ENCODE measurements at places on chromosomes 2 and 18.

- no peak for DNase-seq
Measured at GRCh38 chr2:84435345-84436025, 23.6 kb downstream of the SUCLG1 start.

- DNase-seq, result no peak
Measured at GRCh38 chr2:148614014-148614321, 30.6 kb upstream of the EPC2 start.

GRCh38 chr2:183359867-183360266, 235.6 kb downstream of the NUP35 start:
- no peak for DNase-seq

- DNase-seq, result no peak
Measured at GRCh38 chr18:77107292-77107691, 25.3 kb downstream of the MBP start.

DNA sequence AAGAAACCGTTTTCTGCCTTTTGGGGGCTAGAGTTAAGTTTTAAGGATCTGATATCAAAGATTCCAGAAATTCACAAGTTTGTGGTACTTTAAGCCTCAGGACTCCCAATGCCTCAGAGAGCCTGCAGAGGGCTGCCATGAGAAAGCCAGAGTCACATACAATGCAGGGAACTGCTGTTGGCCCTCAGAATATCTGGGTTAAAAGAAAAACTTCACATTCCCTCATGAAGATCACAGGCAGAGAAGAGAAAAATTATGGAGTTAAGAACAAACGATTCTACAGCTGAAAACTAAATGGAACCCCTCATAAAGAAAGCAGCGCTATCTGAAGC, 39.5 kb downstream of the HDAC4 start:
- no peak for DNase-seq

- no peak for DNase-seq
Measured at GRCh38 chr2:705971-706511, 28.8 kb upstream of the TMEM18 start.

DNA sequence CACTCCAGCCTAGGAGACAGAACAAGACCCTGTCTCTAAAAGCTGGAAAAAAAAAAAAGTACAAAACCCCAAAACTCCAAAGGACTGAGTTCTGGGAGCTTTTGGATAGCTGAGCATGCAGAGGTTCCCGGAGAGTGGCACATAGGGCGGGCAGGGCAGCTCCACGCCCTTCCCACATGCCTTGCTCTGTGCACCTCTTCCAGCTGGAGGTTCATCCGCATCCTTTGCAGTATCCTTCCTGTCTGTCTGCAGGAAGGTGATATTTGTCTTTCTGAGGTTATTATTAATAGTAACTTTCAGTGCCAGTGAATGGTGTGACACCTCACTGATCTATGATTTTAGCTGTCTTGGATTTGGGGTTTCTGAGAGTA, 70.2 kb downstream of the INPP4A start:
- no peak for DNase-seq

DNA sequence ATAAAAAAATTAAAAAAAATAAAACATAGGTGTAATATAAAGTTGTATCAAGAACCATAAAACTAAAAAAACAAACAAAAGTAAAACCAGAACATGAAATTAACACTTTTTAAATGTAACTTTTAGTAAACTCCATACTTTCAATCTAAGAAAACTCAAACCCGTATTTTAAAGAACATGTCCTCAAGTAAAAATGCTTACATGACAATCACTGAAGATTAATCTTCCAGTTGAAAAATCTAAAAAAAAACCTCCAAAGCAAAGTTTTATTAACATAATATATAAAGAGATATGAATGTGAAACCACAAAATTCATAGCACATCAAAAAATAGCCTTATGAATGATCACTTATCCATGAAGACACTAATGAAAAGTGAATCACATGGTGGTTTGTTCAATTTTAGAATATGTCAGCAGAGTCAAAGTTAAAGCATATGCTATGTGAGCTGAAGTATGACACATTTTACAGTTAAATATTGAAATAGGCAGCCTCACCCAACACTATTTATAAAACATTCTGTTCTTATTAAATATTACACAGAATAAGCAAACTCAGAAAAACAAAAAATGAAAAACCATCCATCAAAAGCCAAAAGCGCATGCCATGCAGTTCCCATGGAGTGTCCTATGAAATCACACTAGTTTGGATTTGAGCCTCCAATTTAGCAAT, 23.1 kb upstream of the CHAC2 start:
- no peak for DNase-seq

DNA sequence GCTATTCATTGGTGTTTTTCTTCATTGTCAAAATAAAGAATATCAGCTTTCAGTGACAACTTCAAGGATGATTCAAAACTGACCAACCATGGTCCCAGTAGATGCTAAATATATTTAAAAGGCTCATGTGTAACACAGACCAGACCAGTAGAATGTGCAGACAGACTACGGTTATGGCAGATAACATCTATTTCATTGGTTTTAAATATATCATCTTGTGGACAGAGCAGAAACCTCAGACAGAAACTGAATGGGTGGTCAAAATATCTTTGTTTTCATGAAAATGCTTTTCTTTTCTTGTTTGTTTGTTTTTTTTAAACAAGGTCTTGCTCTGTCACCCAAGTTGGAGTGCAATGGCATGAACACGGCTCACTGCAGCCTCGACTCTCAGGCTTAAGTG, 107.4 kb upstream of the CREB1 start:
- no peak for DNase-seq

GRCh38 chr18:9792565-9793245, 84.6 kb downstream of the RAB31 start:
- no peak for DNase-seq

GRCh38 chr2:233440714-233441113, 86.4 kb downstream of the DGKD start:
- no peak for DNase-seq

- no peak for DNase-seq
Measured at GRCh38 chr2:23670245-23670592, 256.7 kb downstream of the ATAD2B start.

- DNase-seq, result no peak
Measured at GRCh38 chr2:216082117-216082711, 495 bp downstream of the TMEM169 start.

DNA sequence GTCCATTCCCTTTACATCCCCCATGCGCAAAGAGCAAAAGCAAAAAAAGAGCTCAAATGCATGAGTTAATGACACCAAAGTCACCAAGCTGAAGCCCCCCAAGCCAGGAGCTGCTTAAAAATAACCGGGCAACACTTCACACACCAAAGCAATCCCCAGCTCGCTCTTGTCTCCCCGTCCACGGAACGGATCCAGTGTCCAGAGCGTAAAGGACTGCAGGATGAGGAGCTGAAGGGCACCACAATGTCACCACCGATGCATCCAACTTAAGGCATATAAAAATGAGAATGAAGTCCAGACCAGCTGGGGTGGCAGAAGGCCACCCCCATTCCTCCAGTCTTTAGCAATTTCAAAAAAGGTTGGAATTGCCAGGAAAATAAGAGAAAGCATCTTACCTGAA, 8.7 kb downstream of the SMAD7 start:
- DNase-seq, result no peak

DNA sequence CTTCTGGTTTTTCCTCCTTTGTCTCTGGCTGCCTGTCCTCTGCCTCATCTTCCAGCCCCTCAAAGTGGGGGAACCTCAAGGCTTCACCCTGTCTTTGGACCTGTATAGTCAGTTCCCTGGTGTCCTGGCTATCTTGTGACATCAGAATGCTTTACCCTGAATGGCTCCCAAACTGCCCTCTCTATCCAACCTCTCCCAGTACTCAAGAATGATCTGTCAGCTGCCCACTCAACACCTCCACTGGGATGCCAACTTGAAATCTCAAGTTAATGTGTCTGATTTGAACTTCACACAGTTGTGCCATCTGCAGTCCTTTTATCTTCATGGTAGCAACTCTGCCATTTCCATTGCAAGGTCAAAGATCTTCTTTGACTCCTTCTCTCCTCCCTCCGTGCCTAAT, 43.8 kb downstream of the UBE2F start:
- DNase-seq, result no peak

DNA sequence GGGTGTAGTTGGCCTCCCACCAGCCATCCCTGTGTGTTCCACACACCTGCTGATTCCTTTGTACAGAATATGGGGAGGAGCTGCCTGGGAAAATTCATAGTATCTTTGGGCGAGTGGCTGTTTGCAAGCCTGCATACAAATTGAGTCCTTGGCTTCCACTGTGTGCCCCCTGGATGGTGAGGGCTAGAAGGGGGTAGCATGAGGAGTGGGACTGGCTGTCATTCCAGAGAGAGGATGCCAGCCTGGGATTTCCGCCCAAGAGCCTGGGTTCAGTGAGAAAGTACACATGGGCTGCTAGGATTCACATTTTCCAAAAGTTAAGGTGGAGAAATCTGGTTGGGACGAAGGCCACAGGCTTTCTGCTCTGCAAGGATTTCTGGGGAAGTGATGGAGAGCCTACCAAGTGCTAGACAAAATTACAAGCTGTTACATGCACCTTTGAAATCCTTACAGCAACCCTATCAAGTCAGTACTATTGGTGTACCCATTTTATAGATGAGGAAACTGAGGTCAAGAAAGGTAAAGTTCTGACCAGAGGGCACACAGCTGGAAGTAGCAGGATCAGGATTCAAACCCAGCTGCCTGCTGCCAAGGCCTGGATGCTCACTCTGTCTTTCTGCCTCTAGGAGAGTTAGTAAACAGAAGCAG, 606 bp upstream of the TOGARAM2 start:
- no peak for DNase-seq

DNA sequence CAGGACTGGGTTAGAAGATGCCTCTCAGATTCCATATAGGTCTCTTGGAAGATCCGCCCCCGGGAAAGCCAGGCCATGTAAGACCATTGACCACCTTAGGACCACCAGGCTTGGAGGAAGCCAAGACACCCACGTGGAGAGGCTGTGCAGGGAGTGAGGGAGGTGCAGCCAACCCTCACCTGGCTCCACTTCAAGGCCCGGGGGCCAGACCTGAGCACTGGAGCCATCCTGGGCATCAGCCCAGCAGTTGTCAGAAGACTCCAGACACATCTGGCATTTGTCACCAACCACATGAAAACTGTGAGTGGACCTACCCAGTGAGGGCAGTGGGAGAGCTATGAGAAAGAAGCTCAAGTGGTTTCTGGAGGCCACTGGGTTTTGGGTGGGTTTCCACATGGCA, 214.4 kb downstream of the MYT1L start:
- no peak for DNase-seq

DNA sequence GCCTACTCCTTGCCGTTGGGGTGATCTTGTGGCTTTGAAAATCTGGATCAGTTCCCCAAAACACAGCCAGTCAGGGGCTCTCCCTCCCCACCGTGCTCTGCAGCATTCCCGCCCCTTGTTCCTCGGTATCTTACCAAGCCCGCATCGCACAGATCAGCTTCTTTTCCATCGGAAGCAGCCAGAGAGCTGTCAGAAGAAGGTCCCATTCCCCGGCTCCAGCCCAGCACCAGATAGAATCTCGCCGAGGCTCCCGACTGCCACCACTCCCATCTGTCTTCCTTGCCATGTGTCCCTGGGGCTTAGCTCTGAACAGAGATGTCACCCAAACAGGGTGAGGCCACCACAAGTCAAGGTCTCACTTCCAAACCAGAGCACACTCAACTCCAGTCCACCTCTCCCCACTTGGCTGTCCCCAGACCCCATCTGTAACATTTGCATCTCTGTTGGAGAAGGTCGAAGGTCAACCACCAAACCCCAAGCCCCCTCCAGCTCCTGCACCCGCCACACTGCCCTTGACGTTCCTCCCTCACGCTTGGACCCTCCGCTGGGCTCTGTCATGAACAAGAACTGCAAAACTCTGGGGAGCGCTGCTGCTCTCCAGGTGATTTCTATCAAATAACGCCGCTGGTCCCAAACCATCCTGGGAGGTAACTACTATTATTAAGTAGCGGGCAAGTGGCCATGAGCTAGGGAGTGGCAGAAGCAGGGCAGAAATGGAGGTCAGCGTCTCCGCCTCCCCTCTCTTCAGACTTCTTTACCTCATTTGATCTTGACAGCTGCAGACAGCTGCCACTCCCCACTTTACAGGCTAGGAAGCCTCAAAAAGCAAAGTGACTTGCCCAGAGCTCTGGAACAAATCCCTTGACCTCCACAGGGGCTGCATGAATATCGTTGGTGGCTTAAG, 70.0 kb upstream of the TAF1B start:
- DNase-seq, result no peak

- no peak for DNase-seq
Measured at GRCh38 chr2:56714400-56714799, 530.6 kb downstream of the CCDC85A start.

DNA sequence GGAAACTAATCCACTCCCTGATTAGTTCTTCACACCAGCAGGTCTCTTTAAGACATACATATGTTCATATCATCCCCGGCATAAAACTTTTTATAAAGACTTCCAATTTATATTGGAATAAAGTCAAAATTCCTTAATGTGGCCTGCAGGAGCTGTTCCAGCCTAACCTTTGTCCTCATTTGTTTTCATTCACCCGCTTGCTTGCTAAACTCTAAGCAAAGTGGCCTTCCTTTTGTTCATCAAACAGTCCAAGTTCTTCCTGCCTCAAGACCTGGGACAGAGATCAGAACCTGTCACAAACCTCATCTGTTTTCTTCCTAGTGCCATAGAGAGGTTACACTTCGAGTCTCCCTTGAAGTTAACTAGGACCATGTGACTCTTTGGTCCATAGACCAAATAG, 339.4 kb upstream of the ID2 start:
- no peak for DNase-seq

GRCh38 chr2:25867396-25868003, 10.8 kb downstream of the ASXL2 start:
- no peak for DNase-seq

- DNase-seq, result no peak
Measured at GRCh38 chr2:208245746-208246145, 9.1 kb downstream of the IDH1 start.

- DNase-seq, result no peak
Measured at GRCh38 chr2:29246383-29247300, 131.4 kb downstream of the CLIP4 start.

- DNase-seq, result no peak
Measured at GRCh38 chr2:223815186-223815883, 22.0 kb downstream of the AP1S3 start.
